AG04450 (cell line): ENCODE measurements at places on chromosomes 4 and X. TPM values are rescaled to one million over a fixed set of nuclear protein-coding genes. Genes with fewer than 3 reads are reported as not detected.

HTN1 gene
- not detected in 2 replicates for polyA plus RNA-seq

STK26 gene
- 0.25 and 0.61 TPM in 2 replicates for polyA plus RNA-seq

GPC3 gene
- polyA plus RNA-seq, result not detected in 2 replicates

DNA sequence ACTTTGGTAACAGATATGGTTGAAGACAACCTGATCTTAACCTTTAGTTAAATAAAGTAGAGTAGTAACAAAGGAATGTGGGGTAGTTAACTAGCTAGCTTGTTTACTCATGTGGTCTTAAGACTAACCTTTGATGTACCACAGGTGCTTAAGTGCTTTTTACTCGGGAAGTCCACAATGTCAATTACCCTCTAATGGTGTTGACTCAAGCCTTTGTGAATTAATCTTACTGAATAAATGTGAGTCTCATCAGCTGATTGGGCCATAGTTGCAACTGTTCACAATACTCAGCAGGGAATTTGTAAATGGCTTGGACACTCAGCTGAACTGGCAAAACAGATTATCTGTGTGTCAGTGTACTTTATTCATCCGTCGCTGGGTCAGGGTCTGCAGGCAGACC lies 119.0 kb upstream of the UGT8 start:
- DNase-seq, result no peak
